Natural killer cell (primary cell): ENCODE measurements at places on chromosomes 16 and 17.
A peak's percentile ranks its signal among the peaks of the same experiment; 100 is the strongest.

DNA sequence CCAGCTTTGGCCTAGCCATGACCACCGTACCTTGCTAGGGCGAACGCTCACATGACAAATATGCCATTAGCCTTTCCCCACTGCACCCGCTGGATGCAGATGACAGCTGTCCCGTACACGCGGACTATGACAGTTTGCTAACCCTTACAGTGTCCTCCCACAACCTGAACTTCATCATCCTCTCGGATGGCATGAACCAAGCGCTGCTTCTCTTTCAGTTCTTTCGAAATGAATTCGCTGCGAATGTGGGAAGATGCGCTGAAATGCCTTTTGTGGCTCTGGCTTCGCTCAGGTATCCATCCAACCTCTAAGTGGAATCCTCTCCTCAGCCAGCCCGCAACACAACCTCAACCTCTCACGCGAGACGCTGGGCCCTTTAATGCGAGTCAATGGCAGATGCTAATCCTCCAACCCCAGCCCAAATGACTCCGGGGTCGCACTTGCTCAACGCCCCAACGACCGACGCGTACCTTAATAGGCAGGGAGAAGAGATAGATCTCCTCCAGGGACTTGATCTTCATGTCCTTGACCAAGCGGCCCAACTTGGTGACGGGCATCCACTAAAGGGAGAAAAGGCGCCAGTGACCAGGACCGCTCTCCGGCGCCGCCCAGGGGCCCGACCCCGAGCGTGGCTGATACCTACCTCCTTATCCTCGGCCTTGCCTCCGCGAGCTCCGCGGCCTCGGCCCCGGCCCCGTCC, 670 bp downstream of the RPS2 start:
- peak; percentile 67 for DNase-seq

- DNase-seq, result no peak
Observed at GRCh38 chr17:3015890-3016289, 47.5 kb downstream of the OR1D5 start.

DNA sequence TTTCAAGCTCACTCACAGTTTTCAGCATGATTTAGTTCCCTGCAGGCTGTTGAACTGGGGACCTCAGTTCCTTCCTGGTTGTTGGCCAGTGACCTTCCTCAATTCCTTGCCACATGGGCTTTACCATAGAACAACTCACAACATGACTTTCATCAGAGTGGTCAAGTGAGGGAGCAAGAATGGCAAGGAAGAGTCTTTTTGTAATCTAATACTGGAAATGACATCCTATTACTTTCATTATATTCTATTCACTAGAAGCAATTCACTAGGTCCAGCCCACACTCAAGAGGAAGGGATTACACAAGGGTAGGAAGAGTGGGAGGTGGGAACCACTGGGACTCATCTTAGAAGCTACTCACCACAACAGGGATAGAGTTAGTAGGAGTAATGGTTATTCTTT, 57.6 kb downstream of the SYT17 start:
- no peak for DNase-seq

DNA sequence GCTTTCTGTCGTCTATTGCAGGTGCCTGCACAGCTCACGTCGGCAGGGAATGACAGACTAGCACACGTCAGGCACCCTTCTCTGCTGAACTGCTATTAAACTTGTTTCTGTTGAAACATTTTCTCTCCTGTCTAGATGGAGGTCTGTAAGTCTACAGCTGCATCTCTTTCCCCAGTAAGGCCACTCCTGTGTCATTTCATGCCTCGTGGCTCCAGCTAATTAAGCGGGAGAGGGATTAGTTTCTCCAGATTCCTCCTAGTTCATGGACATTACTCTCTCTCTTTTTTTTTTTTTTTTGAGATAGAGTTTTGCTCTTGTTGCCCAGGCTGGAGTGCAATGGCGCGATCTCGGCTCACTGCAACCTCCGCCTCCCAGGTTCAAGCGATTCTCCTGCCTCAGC, 54.5 kb downstream of the FOXK2 start:
- DNase-seq, result no peak

DNA sequence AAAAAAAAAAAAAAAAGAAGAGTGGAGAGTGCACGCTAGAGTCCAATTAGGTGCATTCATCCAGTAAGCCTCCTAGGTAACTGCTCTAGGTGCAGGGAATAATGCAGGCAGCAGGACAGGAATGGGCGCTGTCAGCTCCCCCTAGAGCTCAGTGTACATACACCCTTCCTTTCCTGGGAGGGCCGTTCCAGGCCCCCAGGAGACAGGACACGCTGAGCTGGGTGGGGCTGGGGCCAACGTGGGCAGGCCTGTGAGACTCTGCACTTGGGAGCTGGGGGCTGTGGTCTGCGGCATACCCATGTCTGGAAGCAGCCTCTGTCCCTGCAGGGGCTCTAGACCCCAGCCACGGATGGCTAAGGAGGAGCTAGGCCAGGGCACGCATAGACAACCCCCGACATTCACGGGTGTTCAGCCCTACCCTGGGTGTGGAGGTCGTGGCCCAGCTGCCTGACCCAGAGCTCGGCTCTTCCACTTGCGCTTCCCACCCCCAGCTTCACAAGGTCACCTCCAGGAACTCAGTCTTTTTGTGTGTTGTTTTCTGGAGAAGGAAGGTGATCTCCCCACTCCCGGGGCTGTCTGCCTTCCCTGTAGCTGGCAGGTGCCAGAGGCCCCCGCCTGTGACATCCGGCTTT, 1.0 kb upstream of the ANTKMT start:
- DNase-seq, result peak; percentile 43

GRCh38 chr17:78890498-78890897, 12.5 kb downstream of the CEP295NL start:
- DNase-seq, result peak; percentile 74

- no peak for DNase-seq
Observed at GRCh38 chr16:49128740-49129139, 152.9 kb downstream of the CBLN1 start.

DNA sequence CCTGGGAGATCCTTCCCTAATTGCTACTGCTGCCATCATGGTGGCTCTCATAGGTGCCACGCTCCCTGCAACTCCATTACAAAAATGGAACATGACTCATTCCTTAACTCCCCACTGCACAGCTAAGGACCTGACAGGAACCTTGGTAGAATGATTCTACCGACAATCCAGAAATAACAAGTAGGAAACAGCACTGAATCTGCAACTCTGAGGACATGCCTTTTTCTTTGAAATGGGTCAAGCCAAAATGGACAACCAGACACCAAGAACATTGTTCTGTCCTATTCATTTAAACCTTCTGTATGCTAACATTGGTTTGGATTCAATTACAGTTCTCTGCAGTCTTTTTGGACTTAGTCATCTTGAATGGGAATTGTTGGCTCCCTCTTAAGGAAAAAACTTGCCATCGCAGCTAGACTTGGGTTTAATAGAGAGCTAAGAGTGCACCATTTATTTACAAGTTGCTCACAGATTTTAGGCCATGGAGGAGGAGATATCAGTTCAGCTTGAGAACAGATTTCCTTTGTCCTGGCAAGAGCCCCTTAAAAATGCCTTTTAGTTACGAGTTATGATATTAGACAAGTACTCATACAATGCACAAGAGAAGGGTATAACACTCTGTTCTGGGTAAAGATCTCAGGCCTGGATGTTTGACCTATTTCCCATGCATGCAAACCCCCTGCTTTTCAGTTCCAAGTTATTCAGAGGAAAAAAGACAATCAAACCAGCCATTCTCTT, 20.9 kb upstream of the NSRP1 start:
- DNase-seq, result peak; percentile 42

DNA sequence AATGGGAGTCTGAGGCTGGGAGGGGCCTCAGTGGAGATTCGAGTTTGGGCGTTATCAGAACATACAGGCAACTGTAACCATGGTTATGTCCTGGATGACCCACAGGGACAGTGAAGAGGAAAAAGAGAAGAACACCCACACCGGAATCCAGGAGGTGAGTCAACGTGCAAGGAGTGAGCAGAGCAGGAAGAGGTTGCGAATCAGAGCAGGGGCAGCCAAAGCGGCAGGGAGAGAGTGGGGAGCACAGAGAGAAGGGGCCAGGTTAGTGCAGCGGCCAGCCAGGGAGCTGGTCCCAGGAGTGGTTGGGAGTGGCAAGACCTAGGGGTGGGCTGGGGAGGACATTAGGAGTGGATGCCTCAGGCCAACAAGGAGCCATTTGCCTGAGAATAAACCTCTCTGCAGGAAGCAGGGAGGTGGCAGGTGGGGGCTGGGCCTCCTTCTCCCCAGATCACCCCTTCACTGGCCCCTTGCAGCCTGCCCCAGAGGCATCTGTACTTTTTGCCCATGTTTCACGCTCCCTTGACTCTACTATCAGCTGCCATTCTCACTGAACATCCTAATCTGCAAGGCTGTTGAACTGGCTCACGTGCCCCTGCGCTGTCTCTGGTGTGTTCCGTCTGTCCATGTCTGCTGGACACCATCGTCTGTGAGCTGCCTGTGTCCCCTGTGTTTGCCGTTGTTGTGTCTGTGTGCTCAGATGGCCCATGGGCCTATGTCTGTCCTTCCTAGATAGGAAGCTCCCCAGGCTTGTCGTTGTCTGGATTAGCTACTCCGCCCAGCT, 5.1 kb downstream of the KRT13 start:
- DNase-seq, result no peak

DNA sequence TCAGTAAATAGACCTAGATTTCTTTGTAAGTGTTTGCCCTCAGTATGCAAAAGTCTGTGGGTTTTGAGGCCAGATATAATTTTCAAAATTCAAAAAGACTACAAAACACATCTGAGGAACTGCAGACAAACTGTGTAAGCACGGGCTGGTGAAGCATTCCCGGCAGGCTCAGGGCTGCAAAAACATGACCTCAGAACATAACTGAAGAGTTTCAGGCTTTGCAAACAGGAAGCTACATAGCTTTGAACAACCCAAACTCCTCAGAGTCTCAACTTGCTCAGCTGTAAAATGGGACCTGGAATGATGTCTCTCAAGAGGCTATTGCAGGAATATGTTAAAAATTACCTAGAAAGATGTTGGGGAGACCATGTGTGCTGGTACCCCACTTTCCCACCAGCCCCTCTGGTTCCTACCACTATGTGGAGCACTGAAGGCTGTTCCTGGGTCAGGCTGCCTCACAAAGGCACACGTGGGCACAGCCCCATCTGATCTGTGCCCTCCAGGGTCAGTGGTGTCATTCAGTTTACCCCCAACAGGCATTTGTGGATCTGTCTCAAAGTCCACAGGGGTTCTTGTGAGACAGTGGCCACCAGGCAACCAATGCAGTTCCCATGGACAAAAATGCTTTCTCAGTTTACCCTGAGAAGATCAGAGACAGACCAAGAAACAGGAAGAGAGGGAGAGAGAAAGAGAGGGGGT, 72.9 kb downstream of the CREBBP start:
- no peak for DNase-seq
